ENCODE measurements at places on chromosomes 11 and 22.

GRCh38 chr11:58133309-58134076 lies 8.2 kb upstream of the OR9I1 start:
- DNase-seq, result no peak

DNA sequence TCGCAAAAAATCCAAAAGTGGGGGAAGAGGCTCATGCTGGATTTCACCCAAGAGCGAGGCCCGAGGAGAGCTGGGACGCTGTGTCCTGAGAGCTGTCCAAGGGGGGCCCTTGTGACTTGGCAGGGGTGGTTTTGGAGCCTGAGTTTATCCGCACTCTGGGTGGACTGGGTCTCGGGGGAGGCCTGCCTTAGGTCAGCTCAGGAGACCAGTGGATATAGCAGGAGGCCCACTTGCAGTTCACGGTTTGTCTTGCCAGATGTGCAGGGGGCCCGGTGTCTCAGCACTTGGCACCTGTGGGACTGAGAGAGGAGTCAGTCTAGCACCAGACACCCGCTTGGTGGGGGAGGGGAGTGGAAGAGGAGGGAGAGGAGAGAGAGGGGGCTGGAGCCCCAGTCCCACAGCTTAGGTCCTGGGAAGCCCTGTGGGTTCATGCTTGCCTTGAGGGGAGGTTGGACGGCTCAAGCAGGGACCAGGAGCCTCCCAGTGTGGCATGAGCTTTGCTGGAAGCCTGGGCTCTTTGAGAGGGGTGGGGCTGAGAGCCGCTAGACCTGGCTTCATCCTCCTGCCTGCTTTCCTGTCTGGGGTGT lies 33.4 kb downstream of the PARVB start:
- no peak for DNase-seq

DNA sequence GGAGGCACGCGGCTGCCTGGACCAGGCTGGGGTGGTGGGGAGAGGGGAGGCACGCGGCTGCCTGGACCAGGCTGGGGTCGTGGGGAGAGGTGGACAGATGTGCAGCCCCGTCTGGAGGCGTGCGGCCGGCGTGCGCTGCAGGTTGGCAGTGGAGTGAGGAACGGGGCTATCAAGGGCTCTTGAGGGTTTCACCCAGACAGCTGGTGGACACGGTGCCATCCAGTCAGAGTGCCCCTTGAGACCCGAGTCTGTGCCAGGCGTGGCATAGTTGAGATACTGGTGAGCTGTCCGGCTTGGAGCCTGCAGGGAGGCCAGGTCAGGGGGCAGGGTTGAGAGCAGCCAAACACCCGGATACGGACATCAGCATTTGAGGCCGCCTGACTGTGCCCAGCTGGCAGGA lies 1.5 kb upstream of the GRAMD4 start:
- DNase-seq, result no peak

DNA sequence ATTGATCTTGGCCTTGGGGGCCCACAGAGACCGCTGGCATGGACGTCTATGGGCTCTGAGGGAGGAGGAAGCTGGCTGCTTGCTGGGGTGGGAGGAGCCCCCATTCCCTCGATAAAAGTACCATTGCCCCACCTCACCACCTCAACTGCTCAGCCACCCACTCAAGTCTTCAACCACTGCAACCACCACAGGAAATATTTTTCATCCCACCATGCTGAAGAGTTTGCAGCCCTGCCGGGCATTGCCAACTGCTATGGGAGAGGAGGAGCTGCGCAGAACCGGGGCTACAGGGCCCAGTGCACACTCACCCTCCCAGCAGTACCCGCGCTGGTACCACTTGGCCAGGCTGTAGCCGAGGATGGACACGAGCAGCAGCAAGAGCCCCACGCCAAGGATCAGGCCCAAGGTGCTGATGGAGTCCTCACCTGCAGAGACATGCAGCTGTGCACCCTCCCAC lies 29.2 kb downstream of the IL10RA start:
- peak; percentile 45 for DNase-seq

DNA sequence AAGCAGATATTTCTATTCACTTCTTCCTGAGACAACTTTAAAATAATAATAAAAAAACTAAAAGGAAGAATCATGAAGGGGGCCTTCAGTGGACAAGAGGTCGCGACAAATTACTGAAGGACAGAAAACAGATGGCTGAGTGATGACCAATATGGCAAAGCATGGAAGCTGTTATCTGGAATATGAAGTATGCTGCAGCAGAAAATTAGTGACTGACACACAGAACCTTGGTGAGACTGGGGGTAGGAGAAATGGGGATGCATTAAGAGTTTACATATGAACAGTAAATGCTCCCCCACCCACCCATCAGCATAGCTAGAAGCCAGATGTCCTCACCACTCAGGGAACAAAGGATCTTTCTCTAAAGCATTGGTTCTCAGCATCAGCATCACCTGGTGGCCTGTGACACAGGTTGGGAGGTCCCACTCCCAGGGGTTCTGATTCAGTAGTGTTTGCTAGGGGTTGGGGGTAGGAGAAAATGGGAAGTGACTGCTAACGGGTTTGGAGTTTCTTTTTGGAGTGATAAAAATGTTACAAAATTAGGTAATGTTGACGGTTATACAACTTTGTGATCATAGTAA lies 59.7 kb downstream of the NARS2 start:
- DNase-seq, result no peak

GRCh38 chr11:12125609-12126149 lies 15.3 kb downstream of the MICAL2 start:
- DNase-seq, result no peak

DNA sequence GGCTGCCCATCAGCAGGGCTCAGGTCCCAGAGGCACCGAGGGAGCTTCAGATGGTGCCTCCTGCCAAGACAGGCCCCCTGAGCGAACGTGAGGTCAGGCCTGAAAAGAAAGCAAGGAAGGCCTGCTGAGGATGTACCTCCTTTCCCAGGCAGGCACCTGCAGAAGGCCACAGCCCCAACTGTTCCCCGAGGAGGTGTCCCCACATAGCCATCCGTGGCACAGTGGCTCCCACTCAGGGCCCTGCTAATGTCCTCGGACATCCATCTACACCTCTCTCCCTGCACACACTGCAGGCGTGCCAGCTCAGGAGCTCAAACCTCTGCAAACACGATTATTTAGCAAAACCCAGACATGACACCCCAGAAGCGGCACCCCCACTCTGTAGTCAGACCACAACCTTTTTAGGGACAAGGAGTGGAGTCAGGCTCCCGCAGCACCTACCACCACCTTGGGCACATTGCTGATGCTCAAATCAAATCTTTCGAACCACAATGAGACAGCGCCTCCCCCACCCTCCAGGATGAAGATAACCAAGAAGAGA lies 36.9 kb downstream of the SHANK2 start:
- DNase-seq, result no peak

GRCh38 chr22:17639247-17639741 lies 737 bp downstream of the BCL2L13 start:
- DNase-seq, result peak; percentile 28

- peak; percentile 70 for DNase-seq
Observed at GRCh38 chr11:131691181-131692041, 321.0 kb downstream of the NTM start.

Measured in hematopoietic multipotent progenitor cell (in vitro differentiated cells).